ENCODE measurements at places on chromosomes 12 and 14.
A peak's percentile ranks its signal among the peaks of the same experiment; 100 is the strongest.

- no peak for DNase-seq
Observed at GRCh38 chr12:127078577-127079350, 1188.2 kb upstream of the TMEM132C start.

DNA sequence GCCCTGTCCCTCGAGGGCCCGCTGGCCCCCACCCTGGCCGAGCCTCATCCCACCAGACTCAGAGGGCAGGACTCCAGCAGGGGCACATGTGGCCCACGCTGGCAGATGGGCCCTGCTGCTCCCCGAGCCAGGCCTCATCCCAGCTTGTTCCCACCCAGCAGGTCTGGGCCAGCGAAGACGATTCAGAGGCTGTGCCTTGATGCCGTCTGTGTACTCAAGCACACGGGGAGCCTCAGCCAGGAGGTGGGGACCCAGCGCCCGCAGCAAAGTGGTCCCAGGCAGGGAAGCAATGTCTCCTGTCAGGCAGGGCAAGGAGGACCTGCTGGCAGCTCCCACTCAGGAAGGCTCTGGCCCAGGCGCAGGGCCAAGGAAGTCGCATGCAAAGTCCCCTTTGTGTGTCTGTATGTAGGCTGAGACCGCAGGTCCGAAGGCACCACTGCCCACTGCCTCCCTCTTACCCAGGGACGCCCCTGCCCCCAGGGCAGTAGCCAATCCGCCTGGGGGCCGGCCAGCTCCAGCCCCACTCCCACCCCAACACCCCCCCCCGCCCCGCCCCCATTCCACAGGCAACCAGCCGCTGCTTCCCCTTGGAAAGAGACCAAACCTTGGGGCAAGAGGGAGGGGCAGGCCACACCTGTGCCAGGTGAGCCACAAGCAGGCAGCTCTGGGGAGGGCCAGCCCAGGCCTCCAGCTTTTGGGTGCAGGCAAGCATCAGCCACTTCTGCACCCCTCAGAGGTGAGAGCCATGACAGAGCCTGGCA, 9.4 kb downstream of the DEGS2 start:
- DNase-seq: no peak

DNA sequence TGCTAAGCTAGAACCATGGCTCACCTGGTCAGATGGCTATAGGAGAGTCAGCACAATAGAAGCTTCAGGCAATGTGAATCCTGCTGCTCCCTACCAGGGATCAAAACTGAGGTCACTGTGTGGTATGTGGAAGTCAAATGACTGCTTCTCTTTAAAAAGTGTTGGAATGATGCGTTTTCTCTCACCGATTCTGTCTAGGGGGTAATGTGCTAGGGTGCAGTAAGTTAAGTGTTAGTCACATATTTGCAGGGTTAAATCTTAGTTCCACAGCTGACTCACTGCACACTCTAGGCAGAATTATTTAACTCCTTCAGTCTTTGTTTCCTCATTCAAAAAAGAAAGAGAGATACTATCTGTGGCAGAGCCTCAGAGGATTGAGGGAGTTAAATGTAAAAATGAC, 696.6 kb downstream of the DIO2 start:
- DNase-seq: no peak

- DNase-seq: no peak
Observed at GRCh38 chr14:48970943-48971342, 615.2 kb downstream of the RPS29 start.

DNA sequence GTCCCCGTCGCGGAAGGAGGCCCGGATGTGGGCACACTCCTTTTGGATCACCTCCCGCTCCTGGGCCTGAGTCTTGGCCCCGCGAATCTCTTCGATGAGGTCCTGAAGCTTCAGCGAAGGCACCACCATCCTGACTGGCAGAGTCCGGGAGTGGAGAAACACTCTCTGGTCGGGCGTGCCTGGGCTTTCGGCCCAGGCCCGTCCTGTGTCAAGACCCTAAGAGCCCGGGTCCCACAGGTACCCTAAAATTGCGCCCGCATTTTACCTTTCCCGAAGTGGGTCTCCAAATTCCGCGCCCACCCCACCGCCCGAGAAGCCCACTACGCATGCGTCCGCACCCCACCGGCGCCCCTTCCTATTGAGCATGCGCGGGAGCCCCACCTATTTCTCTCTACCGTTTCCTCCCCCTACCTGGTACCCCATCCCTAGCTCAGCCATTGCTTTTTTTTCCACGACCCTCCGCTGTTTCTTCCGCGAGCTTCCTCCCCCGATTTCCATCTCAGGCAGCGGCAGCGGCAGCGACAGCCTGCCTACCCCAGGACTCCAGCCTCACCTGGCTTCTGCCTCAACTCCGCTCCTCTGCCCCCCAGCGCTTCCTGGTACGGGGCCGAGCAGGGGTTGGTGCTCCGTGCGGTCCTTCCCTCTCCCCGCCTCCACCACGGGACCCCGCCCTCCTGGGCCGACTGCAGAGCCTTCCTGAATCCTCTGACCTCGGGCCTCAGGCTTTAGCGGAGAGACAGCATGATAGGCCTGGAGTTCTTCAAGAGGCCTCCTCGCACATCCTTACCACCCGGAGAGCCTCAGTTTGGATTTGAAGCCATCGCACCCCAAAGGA, at the start of gene AP1G2:
TSS of gene AP1G2 (minus strand) at position 606 of the 835 bp plus-strand sequence. CDS start at position 129, 477 bp downstream.
- peak; percentile 78 for DNase-seq

DNA sequence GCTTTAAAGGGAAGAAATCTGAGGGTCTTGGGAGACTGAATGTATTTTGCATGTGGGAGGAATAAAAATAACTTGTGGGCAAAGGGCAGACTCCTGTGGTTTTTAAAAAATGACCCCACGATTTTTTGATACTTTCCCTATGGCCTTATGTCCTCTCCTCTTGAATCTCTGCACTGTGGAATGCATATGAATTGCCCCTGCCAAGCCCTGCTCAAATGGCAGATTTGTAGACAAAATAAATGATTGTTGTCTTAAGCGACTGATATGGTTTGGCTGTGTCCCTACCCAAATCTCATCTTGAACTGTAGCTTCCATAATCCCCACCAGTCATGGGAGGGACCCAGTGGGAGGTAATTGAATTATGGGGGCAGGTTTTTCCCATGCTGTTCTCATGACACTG, 223.8 kb downstream of the DACT1 start:
- no peak for DNase-seq

- DNase-seq: no peak
Observed at GRCh38 chr12:71142016-71142415, 15.8 kb downstream of the TSPAN8 start.

GRCh38 chr12:25458047-25458552, 95.0 kb downstream of the LMNTD1 start:
- DNase-seq: no peak

DNA sequence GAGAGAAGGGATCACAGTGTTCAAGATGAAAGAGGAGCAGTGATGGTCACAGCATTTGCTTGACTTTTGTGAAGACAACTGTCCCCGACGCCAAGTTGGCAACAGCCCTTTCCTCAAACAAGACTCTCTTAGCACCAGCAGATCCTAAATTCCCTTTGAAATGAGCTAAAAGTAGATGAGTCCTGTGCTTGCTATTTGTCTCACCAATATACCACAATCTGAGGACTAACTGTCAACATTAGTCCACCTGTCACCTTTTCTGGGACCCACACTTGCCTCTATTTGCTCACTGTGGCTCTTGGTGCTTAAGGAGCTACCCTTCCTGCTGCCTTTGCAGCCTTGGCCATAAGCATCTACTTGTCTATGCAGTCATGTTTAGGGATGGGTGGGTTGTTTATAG, 47.4 kb upstream of the COL2A1 start:
- no peak for DNase-seq

- no peak for DNase-seq
Observed at GRCh38 chr12:92912052-92912451, 17.0 kb downstream of the EEA1 start.

DNA sequence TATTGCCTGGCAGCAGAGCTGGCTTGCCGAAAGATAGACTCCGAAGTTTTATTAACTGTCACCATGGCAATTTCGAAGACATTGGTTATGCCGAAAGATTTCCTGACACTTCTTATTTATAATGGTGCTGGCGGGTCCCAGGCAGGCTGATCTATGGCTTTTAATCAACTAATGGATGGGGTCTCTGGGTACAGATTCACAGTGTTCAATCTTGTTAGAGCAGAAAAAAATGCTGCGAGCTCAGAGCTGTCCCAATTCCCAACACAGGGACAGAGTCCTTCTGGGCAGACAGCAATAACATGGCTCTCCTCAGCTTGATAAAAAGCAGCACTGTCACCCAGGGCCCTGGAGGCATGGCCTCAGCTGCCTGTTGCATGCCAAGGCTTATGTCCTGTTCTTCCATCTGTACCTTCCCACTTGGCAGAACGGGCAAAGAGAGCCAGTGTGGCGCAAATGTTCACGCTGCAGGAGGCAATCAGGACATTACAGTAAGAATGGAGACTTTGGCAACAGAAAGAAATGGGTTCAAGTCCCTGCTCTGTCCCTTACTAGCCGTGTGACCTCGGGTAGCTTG, 228.2 kb upstream of the PWP1 start:
- no peak for DNase-seq

DNA sequence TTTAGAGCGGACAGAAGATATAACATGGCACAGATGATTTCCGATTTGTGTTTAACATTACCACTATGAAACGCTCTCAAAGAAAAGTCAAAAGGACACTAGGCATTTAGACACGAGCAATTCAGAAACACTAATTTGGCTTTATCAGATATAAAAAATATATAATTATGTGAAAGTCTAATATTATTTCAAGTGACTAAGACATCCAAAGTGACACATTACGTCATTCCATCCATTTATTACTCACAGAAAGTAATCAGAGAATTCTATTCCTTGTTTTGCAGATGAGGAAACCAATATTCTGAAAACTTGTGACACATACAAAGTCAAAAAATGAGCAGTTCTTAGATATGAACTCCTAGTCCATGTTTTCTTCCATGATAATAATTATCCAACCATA, 250.8 kb upstream of the USP15 start:
- DNase-seq: no peak

- DNase-seq: peak; percentile 32
Observed at GRCh38 chr14:102594514-102595175, 2.2 kb downstream of the RCOR1 start.

- no peak for DNase-seq
Observed at GRCh38 chr12:79415746-79416435, 274.9 kb downstream of the PAWR start.

DNA sequence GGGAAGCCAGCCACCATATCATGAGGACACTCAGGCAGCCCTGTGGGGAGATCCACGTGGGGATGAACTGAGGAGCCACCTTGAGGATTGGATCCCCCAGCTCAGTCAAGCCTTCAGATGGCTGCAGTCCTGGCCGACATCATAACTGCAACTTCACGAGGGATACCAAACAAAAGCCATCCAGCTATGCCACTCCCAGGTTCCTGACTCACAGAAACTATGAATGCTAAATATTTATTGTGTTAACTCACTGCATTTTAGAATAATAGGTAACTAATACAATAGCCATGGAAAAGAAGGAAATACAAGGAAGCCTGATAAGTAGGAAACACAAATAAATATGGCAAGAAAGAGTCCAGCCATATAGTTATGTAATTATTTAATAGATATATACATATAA, 42.1 kb upstream of the FAM222A start:
- DNase-seq: no peak

DNA sequence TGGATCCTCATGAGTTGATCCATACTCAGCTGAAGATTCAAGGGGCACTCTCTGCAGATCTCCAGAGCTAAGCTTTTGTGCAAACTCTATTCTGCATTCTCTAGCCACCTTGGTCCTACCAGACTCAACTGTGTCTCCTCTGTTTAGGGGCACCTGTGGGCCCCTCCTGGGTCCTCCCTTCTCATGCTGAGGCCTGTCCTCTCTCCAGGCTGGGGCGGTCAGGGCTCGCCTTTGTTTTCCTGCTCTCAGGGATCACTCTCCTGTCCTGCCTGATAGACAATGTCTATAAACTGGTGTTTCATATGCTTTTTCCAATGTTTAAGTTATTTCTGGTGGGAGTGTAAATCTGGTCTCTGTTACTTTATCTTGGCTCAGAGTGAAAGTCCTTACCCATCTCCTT, 11.6 kb upstream of the KIF26A start:
- DNase-seq: no peak

DNA sequence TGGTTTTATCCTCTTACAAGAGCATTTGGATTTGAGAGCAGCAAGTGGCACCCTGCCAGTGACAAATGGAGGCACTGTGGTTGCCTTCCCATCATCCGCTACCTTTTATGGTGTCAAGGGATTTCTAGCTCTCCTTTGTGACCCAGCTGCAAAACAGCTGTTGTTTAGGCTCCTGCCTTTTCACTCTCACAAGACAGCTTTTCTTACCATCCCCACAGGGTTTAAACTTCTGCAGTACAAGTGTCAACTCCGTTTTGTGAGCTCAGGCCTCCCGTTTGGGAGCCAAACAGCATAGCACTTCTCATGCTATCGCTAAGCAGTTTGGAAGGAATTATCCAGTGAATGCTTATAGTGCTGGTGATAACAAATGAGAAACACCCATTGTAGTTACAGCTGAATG, 331.4 kb downstream of the TMTC2 start:
- DNase-seq: no peak

- DNase-seq: no peak
Observed at GRCh38 chr14:55746558-55746957, 166.6 kb downstream of the KTN1 start.

DNA sequence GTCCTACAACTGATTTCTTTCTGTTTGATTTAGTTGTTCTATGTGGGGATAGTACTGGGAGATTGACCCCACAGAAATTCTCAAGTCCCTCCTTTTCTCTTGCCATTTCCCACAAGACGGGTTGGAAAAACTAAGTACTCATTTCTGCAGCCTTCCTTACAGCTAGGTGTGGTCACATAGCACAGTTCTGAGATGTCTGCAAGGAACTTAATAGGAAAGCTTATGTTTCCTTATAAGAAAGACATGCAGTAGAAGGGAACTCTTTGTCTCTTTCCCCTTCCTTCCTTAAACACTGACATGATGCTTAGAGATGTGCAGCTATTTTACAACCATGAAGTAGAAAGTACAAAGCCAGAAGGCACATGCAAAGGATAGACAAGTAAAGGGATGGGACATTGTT, 113.7 kb downstream of the PTPRR start:
- no peak for DNase-seq

DNA sequence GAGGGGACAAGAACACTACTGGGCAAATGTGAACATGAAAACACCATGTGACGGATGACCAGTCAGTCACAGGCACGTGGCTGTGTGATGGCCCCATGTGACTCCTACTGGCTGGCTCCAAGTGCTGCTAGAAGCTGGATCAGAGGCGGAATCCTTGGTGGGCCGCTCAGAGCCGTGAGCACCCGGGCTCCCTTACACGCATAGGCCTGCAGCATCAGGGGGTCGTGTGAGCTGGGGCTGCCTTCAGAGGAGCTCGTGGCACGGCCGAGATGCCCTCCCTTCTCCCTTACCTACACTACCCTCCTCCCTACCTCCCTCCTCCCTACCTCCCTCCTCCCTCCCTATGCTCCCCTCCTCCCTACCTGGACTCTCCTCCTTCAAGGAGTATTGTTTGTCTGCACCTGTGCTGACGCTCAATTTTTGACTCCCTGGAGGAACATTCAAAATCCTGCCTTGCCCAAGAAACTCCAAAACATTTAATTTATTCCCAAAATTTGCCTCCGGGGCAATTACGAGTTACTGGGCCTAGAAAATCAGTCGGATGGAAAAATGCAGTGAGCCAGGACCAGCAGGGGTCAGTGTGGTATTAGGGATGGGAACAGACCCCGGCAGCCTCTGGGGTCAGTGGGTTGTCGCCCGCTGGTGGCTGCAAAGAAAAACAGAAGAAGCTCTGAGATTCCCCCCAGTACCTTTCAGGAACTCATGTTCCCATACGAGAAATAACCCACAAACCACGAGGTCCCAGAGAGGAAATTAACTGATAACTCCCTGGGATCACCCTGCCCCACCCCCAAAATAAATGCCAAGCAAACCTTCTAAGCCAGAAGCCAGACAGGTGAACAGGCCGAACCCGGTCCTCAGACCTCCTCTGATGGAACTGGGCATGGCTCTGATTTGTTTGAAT, 61.3 kb downstream of the C14orf132 start:
- peak; percentile 45 for DNase-seq
